Tibial nerve (tissue), 4 donors: ENCODE measurements at places on chromosomes 5 and 9.
A peak's percentile ranks its signal among the peaks of the same experiment; 100 is the strongest.

DNA sequence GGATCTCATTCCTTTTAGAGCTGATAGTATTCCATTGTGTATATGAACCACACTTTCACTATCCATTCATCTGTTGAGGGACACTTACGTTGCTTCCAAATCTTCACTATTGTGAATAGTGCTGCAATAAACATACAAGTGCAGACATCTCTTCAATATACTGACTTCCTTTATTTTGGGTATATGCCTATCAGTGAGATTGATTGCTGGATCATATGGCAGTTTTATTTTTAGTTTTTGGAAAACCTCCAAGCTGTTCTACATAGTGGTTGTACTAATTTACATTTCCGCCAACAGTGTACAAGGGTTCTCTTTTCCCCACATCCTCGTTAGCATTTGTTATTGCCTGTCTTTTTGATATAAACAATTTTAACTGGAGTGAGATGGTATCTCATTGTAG lies 33.8 kb upstream of the LECT2 start:
- no peaks in the 10 kb centered on the region for H3K4me1 ChIP-seq
- no peak for DNase-seq
- no peaks in the 10 kb centered on the region for H3K36me3 ChIP-seq
- no peak overlapping the region for H3K27ac ChIP-seq
- H3K27me3 ChIP-seq: no peaks in the 10 kb centered on the region

GRCh38 chr9:2781336-2781735 lies 62.6 kb downstream of the PUM3 start:
- H3K27me3 ChIP-seq: no peaks in the 10 kb centered on the region
- H3K4me3 ChIP-seq: no peak overlapping the region
- no peaks in the 10 kb centered on the region for H3K4me1 ChIP-seq
- no peak overlapping the region for H3K27ac ChIP-seq
- H3K36me3 ChIP-seq: no peaks in the 10 kb centered on the region

GRCh38 chr5:135450336-135450735 lies 1.8 kb downstream of the TIFAB start:
- no peaks in the 10 kb centered on the region for H3K27me3 ChIP-seq
- no peak overlapping the region for H3K4me3 ChIP-seq
- no peaks in the 10 kb centered on the region for H3K4me1 ChIP-seq
- no peak for DNase-seq
- H3K27ac ChIP-seq: no peak overlapping the region
- H3K36me3 ChIP-seq: no peaks in the 10 kb centered on the region

- DNase-seq: peak; percentile 42
- H3K36me3 ChIP-seq: no peaks in the 10 kb centered on the region
- peak within 1 kb of the TSS; percentile 79 for H3K27ac ChIP-seq
- H3K4me3 ChIP-seq: peak within 1 kb of the TSS; percentile 64
Observed at GRCh38 chr5:134113902-134114875, at the start of gene TCF7. TCF7 (plus strand) TSS chr5:134114681; CDS start chr5:134114907, 226 bp downstream.

DNA sequence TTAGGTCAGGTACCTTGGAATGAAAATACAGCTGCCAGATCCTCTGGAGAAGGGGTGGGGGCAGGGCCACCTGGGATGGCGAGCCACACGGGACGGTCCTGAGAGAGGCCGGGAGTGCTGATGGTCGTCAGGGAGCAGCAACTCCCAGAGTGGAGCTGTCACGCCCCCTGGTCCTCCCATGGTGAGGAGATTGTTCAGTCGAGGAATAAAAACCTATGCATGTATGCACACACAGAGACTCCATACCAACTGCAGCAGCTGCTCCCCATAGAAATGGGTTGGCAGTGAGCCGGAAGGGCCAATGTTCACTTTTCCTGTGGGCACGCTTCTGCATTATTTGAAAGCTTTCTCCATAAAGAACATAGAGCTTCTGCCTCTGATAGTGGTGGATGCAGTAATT lies 45.2 kb upstream of the SEMA4D start:
- no peak for DNase-seq
- H3K27me3 ChIP-seq: no peaks in the 10 kb centered on the region
- H3K4me1 ChIP-seq: no peaks in the 10 kb centered on the region
- no peak overlapping the region for H3K4me3 ChIP-seq

DNA sequence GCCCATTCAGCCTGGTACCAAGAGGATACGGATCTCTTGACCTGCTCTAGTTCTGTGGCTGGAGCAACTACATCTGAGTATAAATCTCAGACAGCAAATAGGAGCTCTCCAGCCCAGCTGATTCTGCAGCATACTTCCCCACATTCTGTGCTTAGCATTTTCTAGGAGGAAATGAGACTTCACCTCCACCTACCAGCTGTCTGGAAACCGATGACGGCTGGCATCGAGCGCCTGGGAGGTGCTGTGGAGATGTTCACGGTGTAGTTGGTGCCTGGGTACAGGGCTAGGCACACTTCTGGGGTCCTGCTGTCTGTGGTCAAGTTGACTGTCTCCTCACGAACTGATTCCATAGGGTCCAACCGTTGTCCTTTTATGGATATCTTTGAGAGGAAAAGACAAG lies 63.6 kb downstream of the SUSD1 start:
- H3K4me1 ChIP-seq: no peaks in the 10 kb centered on the region
- no peaks in the 10 kb centered on the region for H3K36me3 ChIP-seq
- H3K27me3 ChIP-seq: no peaks in the 10 kb centered on the region
- DNase-seq: no peak
- no peak overlapping the region for H3K4me3 ChIP-seq

- H3K27ac ChIP-seq: peak overlapping the region; percentile 96
- no peaks in the 10 kb centered on the region for H3K27me3 ChIP-seq
- H3K4me3 ChIP-seq: peak overlapping the region; percentile 71
- peaks cover 10% of the 10 kb centered on the region for H3K36me3 ChIP-seq
- no peak for DNase-seq
Observed at GRCh38 chr9:129497005-129497812, 123.7 kb downstream of the C9orf50 start.

GRCh38 chr5:75546830-75547229 lies 35.1 kb downstream of the POLK start:
- H3K27ac ChIP-seq: no peak overlapping the region
- H3K4me1 ChIP-seq: no peaks in the 10 kb centered on the region
- H3K36me3 ChIP-seq: no peaks in the 10 kb centered on the region
- DNase-seq: no peak

- no peak overlapping the region for H3K27ac ChIP-seq
- no peaks in the 10 kb centered on the region for H3K36me3 ChIP-seq
- H3K4me1 ChIP-seq: no peaks in the 10 kb centered on the region
Observed at GRCh38 chr5:82985763-82986162, 91.4 kb downstream of the TMEM167A start.

GRCh38 chr9:114806526-114806900 lies 674 bp upstream of the TNFSF15 start:
- no peak overlapping the region for H3K27ac ChIP-seq
- no peaks in the 10 kb centered on the region for H3K36me3 ChIP-seq
- H3K27me3 ChIP-seq: no peaks in the 10 kb centered on the region
- no peaks in the 10 kb centered on the region for H3K4me1 ChIP-seq
- no peak for DNase-seq

DNA sequence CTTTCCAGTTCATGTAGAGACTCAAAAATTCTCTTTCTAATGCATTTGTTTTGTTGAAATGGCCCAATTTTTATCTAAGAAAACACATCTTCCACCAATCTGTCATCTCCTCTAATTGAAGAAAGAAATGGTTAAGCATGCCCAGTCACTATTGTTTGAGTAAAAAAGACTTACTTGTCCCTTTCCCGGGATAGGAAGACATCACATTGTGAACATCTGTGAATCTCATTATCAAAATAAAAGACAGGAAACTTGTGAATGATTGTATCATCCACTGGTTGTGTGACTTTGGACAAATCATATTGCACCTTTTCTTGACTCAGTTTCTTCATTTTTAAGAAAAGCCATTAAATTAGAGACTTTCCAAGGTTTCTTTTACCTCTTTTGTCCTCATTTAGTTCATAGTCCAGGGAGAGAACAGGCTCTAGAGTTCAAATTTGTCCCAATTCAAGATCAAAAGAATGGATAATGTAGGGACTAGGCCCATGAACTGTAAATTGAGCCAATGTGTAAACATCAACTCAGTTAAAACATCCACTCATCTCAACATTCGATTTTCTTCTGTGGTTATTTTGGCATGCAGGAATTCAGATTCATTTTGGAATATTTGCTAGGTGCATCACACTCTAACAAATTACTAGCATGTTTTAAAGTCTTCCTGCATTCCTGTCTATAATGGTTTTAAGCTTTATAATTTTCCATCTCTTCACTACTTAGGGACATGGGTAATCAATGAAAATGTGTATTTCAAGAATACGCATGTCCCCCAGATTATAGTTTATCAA lies 838.0 kb upstream of the WWC1 start:
- no peak overlapping the region for H3K4me3 ChIP-seq
- no peaks in the 10 kb centered on the region for H3K4me1 ChIP-seq
- DNase-seq: no peak
- H3K27ac ChIP-seq: no peak overlapping the region
- H3K27me3 ChIP-seq: no peaks in the 10 kb centered on the region
